Stimulated activated CD4-positive, alpha-beta T cell treated with anti-CD3 and anti-CD28 coated beads, Interleukin-1b, Interleukin-23, amount 100 ng/mL, for 1 hour (primary cell): ENCODE measurements at places on chromosomes 13 and 19.

DNA sequence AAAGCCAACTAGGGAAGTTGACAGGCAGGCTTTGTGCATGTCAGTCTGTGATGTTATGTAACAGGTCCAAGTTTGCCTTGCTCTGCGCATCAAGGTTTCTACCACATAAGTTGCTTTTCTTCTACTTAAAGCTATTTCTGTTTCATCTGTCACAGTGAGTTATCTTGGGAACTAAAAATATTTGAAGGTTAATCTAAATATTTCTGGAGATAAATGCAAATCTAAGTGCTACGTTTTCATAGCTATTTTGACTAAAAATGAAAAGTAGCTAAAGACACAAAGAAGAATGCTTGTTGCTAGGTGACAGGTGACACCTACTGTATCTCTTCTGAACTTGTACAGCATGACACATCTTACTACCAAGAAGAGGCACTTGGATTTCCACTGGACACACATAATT is 135.6 kb downstream of the KLF12 start:
- DNase-seq = no peak

GRCh38 chr13:45218689-45219088 is 17.8 kb upstream of the KCTD4 start:
- no peak for DNase-seq

DNA sequence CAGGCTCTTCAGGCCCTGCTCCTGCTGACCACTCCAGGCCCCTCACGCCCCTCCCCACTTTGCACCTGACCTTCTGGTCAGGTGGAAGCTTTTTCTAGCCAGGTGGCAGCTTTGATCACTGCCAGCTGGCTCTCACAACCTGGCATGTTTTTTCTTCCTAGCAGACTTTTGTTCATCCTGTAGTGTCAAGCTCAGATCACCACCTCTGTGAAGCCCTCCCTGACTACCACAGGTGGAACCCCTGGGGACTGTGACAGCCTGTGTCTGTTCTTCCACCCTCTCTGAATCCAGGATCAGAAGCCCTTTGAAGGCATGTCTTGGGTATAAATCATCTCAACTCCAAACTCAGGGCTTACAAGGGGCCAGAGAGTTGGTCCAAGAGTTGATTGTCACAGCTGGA is 10.3 kb upstream of the CNFN start:
- DNase-seq = no peak

DNA sequence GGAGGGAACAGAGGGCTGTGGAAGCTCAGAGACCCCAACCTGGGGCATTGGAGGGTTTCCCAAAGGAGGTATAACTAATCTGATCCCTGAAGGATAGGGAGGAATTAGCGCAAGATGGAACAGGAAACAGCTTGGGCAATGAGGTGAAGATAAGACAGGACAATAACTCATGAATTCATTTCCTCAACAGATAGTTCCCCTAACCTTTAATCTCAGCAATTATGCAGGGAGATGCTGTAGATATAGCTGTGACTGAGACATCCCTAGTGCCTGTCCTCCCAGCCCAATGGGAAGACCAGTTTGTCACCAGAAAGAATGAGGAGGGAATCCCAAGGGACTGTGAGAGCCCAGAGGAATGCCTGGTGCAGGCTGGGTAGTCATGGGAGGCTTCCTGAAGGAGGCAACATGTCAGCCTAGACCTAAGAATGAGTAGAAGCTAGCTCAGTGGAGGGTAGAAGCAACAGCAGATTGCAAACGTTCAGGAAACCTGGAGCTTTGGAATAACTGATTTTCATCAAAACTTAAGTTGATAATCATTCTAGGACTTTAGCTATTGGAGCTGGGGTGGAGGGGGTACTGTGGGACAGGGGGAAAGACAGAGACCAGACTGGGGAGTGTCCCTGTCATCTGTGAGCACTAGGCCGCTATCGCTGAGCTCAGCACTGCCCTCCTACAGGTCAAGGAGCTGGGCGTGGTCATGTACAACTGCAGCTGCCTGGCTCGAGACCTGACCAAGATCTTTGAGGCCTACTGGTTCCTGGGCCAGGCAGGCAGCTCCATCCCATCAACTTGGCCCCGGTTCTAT is 18.8 kb downstream of the HIPK4 start:
- no peak for DNase-seq

GRCh38 chr19:2032296-2032941 is 16.9 kb upstream of the BTBD2 start:
- no peak for DNase-seq

GRCh38 chr13:26060357-26060756 is 8.5 kb upstream of the SHISA2 start:
- DNase-seq = no peak

DNA sequence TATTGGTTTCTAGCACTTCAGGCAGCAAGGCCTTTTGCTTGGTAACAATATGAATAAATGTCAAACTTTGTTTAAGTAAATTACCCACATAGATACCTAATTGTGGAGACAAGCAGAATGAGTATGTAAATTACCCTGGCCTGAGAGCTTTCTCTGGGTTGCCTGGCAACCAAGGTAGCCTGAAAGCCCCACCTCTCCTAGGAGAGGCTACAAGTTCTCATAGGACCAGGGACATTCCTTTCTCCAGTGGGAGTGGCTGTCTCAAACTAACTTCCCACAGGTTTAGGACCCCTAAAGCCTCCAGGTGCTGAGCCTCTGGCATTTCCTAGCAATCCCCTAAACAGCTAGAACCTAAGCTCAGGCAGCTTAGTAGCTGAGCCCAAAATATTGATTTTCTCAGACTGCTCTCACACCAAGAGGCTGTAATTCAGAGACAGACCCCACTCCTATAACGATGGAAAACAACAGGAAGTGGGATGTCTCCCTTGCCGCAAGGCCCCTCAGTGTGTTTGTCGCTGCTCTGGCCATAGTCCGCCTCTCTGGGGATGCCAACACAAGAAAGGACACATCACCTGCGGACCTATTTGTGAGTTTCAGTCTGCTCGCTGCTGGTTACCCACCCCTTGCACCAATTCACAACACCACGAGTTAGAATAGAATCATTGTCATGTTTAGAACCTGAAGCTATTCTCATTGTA is 207.3 kb downstream of the DLEU7 start:
- DNase-seq = no peak

- no peak for DNase-seq
Observed at GRCh38 chr13:89923736-89924135, 1423.8 kb upstream of the MIR17HG start.
